ENCODE measurements at places on chromosomes 13 and 19.

GRCh38 chr19:14164724-14165493, 28.5 kb upstream of the ASF1B start:
- no peak for DNase-seq

DNA sequence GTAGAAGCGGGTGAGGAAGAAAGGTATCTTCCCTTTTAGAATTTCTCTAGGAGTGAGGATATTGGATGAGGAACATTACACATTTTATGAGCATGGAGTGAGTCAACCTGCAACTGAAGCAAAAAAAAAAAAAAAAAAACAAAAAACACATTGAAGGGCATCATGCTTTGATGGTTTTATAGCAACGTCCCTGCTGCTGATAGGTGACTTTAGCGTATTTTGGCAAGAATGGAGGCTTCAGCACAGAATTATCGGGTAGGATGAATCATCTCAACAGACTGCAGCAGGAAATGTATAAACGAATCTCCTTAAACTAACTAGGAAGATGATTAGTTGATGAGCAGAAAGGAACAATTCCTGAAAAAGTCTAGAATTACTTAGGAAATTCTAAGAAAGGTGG, 1359.6 kb upstream of the ATXN8OS start:
- no peak for DNase-seq

- no peak for DNase-seq
These were observed 7.2 kb downstream of the RPL36 start for GRCh38 chr19:5697022-5697889.

DNA sequence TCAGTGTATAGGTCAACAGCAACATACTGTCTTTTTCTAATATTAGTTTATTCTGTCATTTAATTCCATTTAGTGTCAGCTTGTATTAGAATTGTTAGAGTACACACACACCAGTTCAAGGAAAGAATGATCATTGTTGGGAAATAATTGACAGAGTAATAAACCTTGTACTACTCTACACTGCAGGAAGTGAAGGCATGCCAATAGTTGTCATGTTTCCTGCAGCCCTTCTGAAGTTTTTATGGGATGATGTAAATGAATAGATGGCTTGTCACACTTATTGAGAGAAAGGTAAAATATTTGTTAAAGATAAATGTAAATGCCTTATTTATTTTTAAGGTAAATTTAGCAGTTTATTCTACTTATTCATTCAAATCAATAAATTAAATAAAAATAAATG, 306.9 kb upstream of the KLHL1 start:
- DNase-seq = no peak

DNA sequence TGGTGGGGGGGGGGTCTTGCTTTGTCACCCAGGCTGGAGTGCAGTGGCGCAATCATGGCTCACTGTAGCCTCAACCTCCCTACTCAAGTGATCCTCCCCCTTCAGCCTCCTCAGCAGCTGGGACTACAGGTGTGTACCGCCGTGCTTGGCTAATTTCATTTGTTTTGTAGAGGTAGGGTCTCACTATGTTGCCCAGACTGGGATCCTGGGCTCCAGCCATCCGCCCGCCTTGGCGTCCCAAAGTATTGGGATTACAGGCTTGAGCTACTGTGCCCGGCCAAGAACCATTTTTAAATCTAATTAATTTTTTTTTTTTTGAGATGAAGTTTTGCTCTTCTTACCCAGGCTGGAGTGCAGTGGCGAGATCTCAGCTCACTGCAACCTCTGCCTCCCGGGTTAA, 18.2 kb upstream of the JUND start:
- no peak for DNase-seq

GRCh38 chr13:40756042-40756441, 14.9 kb downstream of the MRPS31 start:
- DNase-seq = no peak

- no peak for DNase-seq
These were observed 302.9 kb downstream of the DCT start for GRCh38 chr13:94176561-94176960.

All from NCI-H510A treated with DMSO at 0.1 percent for 48 hours (cell line).